Epithelial cell of umbilical artery (primary cell): ENCODE measurements at places on chromosomes 12 and 14. TPM values are rescaled to one million over a fixed set of nuclear protein-coding genes. Genes with fewer than 3 reads are reported as not detected.

Gene TXNDC16
- total RNA-seq, result 2.3 and 3.5 TPM in 2 replicates

Gene SERPINA1
- not detected in 2 replicates for total RNA-seq

Gene RPL10L
- total RNA-seq, result not detected in 2 replicates

Gene TSPAN8
- 5.8 and 9.1 TPM in 2 replicates for total RNA-seq
